ENCODE measurements at places on chromosomes 13 and 19.
A peak's percentile ranks its signal among the peaks of the same experiment; 100 is the strongest.

GRCh38 chr19:8085598-8086408 lies 33.2 kb downstream of the CCL25 start:
- no peak for DNase-seq

GRCh38 chr19:9037400-9038062 lies 27.3 kb upstream of the MUC16 start:
- no peak for DNase-seq

DNA sequence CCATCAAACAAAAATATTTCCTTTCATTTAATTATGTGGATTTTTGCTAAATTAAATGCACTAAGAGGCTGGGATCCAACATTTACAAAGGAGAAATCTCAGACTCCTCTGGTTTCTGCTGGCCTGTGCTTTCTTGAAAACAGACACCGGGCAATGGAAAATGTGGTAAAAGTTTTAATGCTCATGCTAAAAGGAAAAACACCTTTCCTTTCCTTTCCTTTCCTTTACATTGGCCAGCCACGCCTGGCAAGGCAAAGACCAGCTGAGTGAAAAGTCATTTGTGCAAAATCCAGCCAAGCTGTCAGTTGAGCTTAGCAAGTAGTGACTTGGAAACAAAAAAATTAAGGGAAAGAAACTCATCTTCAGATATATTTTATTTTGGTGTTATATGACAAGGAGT lies 240.3 kb downstream of the LACC1 start:
- DNase-seq, result no peak

DNA sequence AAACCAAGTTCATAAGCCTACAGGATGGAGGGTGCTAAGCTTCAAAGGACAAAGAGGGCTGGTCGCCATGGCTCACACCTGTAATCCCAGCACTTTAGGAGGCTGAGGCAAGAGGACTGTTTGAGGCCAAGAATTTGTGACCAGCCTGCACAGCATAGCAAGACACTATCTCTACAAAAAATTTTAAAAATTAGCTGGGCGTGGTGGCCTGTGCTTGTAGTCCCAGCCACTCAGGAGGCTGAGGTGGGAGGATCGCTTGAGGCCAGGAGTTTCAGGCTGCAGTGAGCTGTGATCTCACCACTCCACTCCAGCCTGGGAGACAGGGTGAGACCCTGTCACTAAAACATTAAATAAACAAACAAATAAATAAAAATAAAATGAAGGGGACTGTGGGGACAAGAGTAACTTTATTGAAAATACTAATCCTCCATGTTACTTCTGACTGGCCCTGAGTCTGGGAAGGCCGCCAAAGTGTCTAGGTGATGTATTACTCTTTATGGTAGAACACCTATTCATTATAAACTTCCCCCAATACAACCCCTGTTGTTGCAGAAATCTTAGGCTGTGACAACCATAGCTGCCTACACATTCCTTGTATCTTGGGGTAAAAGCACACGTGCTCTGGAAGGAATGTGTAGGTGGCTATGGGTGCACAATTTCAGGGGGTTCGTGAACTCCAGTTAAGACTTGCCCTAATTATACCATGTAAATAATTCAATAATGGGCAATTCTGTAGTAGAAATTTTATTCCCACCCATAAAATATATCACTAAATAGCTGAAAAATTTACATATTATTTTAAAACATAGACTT lies 14.6 kb upstream of the URAD start:
- DNase-seq, result no peak

DNA sequence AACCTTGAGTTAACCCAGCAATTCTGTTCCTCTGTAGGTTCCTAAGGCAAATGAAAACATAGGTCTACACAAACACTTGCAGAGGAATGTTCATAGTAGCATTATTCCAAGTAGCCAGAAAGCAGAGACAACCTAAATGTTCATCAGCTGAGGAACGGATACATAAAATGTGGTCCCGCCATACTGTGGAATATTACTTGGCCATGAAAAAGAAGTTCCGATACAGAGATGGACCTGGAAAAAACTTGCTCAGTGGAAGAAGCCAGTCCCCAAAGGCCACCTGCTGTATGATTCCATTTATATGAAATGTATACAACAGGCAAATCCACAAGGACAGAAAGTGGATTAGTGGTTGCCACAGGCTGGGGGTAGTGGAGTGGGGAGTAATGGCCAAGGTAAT lies 53.0 kb downstream of the ARHGEF18 start:
- DNase-seq, result no peak

GRCh38 chr19:3548606-3549005 lies 8.8 kb downstream of the MFSD12 start:
- no peak for DNase-seq

DNA sequence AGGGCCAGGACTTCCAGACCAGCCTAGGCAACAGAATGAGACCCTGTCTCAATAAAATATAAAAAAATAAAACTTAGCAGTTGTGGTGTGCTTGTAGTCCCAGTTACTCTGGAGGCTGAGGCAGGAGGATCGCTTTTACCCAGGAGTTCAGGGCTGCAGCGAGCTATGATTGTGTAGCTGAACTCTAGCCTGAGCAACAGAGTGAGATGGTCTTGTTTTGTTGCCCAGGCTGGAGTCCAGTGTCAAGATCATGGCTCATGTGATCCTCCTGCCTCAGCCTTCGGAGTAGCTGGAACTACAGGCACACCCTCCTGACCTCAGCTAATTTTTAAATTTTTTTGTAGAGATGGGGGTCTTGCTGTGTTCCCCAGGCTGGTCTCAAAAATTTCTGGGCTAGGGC lies 4.3 kb upstream of the JUNB start:
- no peak for DNase-seq

- no peak for DNase-seq
These were observed 349.5 kb upstream of the MIR17HG start for GRCh38 chr13:90997951-90998350.

GRCh38 chr19:37874784-37875183 lies 31.6 kb downstream of the WDR87 start:
- no peak for DNase-seq

DNA sequence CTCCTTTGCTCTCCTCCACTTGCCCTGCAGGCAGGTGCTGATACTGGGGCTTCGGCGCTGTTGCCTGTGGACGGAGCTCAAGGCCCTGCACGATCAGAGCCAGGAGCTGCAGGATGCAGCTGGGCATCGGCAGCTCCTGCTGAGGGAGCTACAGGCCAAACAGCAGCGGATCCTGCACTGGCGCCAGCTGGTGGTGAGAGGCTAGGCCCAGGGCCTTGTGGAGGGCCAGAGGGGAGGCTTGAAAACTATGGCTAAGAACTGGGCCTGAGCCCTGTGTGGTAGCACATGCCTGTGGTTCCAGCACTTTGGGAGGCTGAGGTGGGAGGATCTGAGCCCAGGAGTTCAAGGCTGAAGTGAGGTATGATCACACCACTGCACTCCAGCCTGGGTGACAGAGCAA lies 6.3 kb downstream of the HAUS5 start:
- DNase-seq, result no peak

GRCh38 chr19:1411255-1412191 lies 4.1 kb downstream of the DAZAP1 start:
- no peak for DNase-seq

- DNase-seq, result no peak
These were observed 312.6 kb downstream of the SLITRK6 start for GRCh38 chr13:85486663-85487062.

DNA sequence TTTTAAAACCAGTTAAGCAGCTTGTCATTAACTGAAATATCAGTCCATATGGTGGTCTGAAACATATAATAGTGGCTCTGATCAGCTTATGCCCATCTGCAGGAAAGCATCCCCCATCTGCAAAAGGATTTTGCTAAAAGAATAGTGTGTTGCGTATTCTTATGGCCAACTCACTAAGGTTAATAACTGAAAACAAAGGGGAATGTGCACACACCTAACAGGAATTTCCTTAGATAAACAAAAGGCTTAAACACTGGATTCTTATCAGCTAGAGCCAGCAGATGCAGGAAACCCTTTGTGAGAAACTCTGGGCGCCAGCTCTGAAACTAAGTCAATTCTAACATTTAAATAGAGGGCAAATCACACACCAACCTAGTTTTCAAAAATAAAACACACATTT lies 22.1 kb downstream of the VPS36 start:
- no peak for DNase-seq

DNA sequence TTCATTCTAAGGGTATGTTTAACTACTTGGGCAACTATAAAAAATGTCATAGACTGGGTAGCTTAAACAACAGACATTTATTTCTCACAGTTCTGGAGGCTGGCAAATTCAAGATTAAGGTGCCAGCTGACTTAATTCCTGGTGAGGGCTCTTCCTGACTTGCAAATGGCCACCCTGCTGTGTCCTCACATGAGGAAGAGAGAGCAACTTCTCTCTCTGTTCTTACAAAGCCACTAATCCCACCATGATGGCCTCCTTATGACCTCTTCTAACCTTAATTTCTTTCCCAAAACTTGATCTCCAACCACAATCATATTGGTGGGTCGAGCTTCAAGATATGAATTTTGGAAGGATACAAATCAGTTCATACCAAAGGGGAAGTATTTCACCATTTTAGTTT lies 399.0 kb downstream of the DCT start:
- no peak for DNase-seq

GRCh38 chr13:38804536-38804935 lies 117.7 kb downstream of the FREM2 start:
- DNase-seq, result no peak

DNA sequence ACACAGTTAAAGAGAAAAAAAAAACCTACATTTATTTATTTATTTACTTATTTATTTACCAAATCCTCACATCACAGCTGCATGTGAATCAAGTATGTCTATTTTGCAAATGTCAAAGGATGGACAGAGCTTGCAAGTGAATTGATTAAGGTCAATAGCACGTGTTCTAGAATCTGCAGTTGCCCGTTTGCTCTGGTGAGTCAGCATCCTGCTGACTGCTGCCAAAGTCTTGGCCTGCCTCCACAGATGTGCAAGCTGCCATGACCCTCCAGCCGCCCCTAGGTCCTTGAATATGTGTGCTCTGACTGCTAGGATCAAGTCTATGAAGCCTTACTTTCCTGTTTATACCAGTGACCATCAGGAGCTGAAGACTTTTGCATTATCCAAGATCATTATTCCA lies 320.6 kb downstream of the GPC5 start:
- DNase-seq, result no peak

DNA sequence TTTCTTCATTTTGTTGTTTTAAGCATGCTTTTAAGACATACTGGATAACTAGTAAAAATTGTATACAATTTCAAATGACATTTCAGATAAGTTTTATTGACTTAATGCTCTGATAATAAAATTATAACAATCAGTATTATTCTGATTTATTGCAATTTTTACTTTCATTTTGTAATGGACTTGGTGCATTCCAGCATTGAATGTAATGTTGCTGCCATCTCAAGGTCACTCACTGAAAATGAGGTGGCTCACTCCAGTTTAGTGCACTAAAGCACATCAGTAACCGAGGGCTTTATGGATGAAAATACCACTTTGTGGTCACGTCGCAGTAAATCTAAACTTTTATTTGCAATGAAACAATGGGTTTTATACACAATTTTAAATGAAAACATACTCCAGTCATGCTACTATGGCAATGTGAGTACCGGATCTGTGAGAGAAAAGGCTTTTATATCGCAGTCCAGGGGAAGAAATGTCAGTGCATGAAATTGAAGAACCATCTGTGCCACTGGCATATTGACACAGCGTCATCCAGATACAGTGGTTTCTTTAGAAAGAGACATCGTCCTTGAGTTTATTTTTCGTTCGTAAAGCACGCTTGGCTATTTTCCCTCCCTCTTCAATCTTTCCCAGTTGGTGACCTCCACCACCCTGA lies 20.7 kb upstream of the ZNF507 start:
- DNase-seq, result no peak

- DNase-seq, result no peak
These were observed 95.1 kb downstream of the DNAJC15 start for GRCh38 chr13:43118521-43118920.

DNA sequence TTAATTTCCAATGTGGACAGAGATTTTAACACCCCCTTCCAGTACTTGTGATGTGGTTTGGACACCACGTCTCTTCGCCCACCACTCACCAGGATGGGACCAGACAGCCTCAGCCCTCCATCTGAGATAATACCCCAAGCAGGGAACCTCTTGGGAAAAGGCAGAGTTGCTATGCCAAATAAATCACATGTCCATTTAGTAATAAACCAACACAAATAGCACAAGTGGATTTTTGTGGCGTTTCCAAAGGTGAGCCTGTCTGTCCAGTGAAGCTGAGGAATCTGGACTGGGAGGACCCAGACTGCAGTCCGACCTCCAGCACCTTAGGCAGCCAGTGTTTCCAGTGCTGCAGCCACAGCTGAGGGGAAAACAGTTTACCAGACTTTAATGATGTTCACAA lies 34.1 kb upstream of the GAS6 start:
- DNase-seq, result no peak

- DNase-seq, result no peak
These were observed 7.6 kb downstream of the ZNF146 start for GRCh38 chr19:36222503-36222902.

GRCh38 chr19:55594996-55595545 lies 4.2 kb downstream of the FIZ1 start:
- DNase-seq, result no peak

DNA sequence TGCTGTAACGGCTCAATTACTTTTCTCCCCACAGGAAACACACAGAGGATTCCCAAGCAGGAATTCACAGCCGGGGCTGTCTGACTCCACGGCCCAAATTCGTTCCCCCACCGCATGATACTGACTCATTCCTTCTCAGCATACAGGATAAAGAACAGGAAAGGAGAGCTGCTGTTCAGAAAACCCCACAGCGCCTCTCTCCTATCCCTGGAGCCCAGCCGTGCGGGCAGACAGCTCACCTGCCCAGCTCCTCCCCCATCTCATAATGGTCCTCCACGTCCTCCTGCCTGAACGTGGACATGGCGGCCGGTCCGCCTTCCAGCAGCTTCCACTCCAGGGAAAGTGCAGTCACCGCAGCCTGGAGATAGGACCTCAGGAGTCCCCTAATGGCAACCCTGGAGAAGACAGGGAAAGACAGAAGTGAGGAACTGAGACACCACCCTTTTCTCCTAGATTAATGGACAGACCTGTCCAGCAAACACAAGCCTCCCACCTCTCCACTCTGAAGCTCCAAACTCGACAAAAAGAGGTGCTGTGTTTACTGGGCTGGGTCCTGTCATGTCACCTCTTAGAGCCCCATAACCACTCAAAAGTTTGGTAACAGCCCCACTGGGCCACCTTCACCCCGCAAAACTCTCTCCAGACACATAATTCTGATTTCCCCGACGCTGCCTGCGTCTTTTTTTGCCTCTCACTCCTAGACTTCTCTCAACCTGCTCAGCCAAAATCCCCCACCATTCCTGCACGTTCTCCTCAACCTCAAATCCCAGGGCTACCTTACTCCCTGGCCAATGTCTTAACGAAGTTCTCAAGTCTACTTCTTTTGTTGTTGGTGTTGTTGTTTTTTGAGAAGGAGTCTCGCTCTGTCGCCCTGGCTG lies 1.2 kb downstream of the DAPK3 start:
- peak; percentile 51 for DNase-seq

Measured in endothelial cell (in vitro differentiated cells).